ENCODE measurements at places on chromosomes 2 and 18.

GRCh38 chr2:238587776-238588660 lies 161.3 kb downstream of the ASB1 start:
- DNase-seq, result no peak

GRCh38 chr18:5103286-5103685 lies 93.8 kb downstream of the AKAIN1 start:
- peak; percentile 4 for DNase-seq

- DNase-seq, result no peak
Observed at GRCh38 chr18:71442731-71443141, 1101.4 kb downstream of the CBLN2 start.

DNA sequence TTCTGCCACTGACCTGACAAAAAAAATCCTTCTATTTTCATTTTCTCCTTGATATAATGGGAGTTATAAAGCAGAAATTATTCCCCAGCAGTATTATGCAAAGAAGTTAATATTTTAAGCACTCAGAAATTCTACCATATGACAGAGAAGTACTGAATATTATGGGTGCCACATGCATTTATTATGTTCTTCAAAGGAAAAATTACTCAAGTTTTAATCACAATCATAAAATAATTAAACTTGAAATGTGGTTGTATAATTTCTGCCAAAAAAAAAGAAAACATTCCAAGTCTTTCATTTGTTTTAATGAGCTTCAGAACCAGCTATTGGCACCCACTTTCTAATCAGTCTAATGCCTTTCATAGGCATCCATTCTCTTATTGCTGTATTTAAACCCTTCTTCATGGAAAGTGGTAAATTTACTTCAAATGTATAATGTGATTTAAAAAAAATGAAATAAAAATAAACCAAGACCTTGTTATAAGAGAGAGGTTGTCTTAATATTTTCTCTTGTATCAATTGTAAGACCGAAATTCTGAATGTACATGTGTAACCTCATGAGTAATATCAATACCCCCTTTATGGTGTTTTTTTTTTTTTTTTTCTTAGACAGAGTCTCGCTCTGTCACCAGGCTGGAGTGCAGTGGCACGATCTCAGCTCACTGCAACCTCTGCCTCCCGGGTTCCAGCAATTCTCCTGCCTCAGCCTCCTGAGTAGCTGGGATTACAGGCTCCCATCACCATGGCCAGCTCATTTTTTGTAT lies 302.3 kb downstream of the IRS1 start:
- no peak for DNase-seq

DNA sequence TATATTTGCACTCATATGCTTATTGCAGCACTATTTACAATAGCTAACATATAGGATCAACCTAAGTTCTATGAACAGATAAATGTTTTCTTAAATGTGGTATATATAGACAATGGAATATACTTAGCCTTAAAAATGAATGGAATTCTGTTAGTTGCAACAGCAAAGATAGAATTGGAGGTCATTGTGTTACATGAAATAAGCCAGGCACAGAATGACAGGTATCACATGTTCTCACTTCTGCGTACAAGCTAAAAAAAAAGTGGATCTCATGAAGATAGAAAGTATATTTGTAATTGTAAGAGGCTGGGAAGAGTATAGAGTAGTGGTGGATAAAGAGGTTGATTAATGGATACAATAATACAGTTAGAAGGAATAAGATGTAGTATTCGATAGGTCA lies 255.5 kb upstream of the SETBP1 start:
- DNase-seq, result no peak

GRCh38 chr2:43175876-43176275 lies 50.5 kb downstream of the ZFP36L2 start:
- no peak for DNase-seq

DNA sequence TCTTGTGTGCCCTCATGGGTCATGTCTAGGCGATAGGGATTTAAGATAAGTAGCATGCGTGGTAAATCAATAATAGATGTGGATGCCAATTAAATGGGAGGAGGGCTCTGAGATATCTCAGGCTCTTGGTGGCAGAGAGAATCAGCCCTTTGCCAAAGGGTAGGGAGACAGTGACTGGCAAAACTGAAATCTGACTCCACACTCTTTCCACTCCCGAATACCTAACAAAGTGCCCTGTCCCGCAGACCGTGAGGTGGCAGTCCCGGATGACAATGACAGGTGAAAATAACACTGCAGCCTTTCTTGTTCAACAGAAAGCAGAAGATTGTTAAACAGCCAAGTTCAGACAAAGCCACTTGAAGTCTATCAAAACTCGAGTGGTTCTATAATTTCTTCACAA lies 47.0 kb downstream of the C2orf76 start:
- DNase-seq, result no peak

GRCh38 chr2:235954281-235954680 lies 213.9 kb downstream of the GBX2 start:
- DNase-seq, result no peak

- DNase-seq, result no peak
Observed at GRCh38 chr2:233407771-233408181, 53.5 kb downstream of the DGKD start.

- peak; percentile 40 for DNase-seq
Observed at GRCh38 chr18:8609659-8610458, 622 bp downstream of the RAB12 start.

DNA sequence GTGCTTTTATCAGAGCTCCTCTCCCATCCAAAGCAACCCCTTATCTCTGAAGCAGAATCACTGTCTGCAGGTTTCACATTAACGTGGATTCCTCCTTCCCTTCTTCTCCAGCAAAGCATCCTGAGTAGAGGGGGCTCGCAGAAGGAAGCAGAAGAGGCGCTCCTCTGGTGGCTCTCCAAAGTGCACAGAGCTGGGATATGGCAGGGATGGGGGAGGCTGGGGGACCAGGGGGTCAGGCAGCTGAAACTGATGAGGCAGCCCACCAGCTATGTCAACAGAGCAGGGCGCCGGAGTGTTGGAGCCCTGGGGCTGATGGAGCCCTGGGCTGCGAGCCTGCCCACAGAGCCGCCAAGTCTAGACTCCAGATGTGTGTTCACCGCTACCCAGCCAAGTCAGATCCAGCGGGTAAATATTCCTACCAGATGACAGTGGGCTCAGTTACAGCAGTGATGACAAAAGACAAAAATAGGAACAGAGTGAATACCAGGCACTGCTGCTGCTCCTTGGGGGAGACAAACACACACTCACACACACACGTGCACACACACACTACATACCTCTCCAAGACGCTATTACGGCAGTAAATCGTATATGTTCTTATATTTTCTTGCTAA lies 678.3 kb upstream of the ID2 start:
- no peak for DNase-seq

GRCh38 chr2:38187541-38188011 lies 111.6 kb upstream of the CYP1B1 start:
- DNase-seq, result no peak

GRCh38 chr2:72988726-72989273 lies 71.5 kb downstream of the EMX1 start:
- DNase-seq, result no peak

- no peak for DNase-seq
Observed at GRCh38 chr2:166351319-166351718, 24.4 kb downstream of the SCN9A start.

GRCh38 chr2:239264838-239265651 lies 135.8 kb downstream of the HDAC4 start:
- no peak for DNase-seq

DNA sequence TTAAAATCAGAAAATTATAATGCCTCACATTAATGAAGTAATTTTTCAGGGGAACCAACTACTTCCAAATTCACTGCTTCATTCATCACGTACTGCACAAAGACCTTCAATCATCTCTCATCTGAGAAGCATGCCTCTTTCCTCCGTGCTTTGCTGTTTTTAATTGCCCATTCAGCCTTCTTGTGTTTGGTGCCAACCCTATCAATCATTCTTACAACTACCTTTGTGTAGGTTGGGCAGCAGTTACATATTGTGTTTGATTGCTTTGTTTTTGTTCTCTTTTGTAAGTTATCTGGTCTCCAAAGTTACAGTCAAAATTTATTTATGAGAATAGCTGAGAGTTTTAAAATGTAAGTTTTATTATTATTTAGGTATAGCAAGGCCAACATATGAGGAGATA lies 549.0 kb upstream of the SLC8A1 start:
- no peak for DNase-seq

- peak; percentile 57 for DNase-seq
Observed at GRCh38 chr2:176066645-176067588, 16.8 kb downstream of the EVX2 start.

DNA sequence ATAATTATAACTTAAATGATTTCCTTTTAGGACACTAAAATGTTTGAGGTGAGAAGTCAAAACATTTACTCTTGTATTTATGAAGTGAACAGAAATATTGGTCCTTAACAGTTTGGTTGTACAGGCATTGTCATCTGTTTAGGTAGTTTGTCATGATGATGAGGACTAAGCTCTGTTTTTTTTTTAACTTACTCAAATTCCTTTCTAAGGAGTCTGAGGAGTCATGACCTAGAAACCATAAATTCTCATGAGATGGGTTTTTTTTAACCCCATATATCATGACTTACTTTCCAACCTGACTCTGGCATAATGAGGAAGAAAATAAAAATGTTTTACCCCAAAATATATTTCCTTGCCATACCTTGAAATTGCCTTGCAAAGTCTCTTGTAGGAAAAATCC lies 1176.2 kb downstream of the SUCLG1 start:
- no peak for DNase-seq

GRCh38 chr2:182068811-182069210 lies 83.2 kb downstream of the PPP1R1C start:
- no peak for DNase-seq

- DNase-seq, result peak; percentile 57
Observed at GRCh38 chr2:205696331-205696926, 14.1 kb downstream of the NRP2 start.

- no peak for DNase-seq
Observed at GRCh38 chr2:197256021-197256420, 54.6 kb downstream of the ANKRD44 start.

DNA sequence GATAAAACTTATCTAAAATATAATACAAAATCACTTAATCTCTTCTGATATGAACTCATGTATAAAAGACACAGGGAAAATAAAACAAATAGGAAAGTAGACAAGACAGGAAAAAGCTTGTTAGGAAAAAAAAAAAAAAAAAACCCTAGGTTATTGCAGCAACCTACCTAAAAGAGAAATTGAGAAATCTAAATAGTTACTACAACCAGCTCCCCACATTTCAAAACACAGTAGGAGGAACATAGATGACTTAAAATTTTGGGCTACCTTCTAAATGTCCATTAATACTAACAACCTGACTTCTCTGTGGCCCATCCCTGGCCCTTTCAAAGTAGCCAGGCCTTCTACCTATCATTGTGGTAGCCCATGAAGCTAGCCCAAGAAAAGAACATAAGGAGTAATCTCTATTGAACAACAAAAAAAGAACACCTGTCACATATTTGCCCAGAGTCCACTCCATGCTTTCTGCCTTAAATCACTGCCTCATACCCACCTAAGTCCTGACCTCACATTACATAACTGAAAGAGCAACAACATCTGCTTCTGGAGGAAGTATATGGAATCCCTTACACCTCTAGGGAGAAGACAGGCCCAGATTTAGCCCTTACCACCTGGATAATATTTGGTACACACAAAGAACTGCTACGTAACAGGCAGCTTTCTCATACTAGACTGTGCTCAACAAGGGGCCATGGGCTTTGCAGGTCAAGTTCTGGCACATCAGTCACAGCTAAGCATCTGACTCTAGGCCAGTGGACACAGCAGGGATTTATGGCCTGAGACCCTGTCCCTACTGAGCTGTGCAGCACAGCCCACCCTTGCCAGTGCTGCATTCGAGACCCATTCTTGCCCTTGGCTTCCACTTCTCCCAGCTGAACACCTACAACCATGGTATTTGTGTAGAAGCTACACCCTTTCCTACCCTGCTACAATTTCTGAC lies 8.5 kb downstream of the SUCLG1 start:
- DNase-seq, result no peak

- DNase-seq, result peak; percentile 79
Observed at GRCh38 chr2:236176417-236176816, 8.2 kb upstream of the GBX2 start.

DNA sequence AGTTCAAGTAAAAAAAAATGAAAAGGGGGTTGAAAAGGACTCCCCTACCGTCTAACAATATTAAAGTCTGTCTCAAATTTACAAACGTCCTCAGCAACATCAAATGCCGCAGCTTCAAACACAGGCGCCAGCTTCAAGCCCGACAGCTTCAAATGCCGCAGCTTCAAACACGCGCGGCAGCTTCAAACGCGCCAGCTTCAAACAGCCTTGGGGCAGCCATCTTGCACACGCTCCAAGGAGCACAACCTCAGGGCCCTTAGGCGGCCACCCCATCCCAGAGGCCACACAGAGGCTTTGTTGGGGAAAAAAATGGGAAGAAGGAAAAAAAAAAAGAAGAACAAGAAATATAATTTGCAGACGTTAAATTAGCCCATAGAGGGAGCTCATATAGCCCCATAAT lies 244.4 kb upstream of the VRK2 start:
- DNase-seq, result no peak

DNA sequence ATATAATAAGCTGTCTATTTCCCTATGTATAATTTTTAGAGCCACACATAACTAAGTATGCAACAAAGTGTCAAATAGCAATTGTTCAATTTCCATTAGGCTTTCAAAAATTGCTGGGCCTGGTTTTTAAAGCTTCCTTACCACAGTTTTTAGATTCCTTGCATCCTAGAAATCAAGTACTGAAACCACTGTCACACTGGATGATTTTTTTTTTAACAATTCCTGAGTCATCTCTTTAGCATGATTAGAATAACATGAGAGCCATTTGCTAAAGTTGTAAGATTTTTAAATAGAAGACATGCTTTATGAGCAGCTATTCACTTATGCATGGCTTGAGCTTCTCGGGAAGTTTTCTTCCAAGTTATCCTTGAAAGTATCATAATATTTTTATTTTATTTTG lies 319.5 kb upstream of the NXPH2 start:
- DNase-seq, result no peak

DNA sequence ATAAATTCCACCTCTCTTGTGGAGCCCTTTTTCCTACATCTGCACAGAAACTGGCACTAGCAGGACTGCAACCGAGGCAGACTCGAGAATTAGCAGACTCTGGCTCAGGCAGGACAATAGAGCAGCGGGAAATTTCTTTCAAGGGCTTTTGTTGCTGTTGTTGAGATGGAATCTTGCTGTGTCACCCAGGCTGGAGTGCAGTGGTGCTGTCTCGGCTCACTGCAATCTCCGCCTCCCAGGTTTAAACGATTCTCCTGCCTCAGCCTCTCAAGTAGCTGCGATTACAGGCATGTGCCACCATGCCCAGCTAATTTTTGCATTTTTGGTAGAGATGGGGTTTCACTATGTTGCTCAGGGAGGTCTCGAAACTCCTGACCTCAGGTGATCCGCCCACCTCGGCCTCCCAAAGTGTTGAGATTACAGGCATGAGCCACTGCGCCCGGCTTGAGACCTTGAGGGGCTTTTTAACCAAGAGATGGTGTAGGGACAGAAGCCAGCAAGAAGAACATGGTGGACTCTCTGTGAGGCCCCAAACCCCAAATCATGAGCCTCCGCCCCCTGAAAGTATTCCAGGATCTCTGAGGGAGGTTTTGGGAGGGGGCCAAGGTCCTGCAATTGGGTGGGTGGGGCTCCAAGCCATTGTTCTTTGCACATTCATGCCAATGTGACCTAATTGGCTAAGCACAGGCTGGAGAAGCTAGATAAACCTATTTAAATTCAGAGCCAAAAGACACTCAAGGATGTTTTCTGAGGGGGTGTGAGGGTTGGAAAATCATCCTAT lies 68.4 kb upstream of the MSH2 start:
- DNase-seq, result peak; percentile 73

- DNase-seq, result peak; percentile 48
Observed at GRCh38 chr2:237626813-237627440, 460 bp upstream of the LRRFIP1 start.

GRCh38 chr2:72778410-72778809 lies 47.4 kb downstream of the EXOC6B start:
- DNase-seq, result no peak

Measured in neural progenitor cell (in vitro differentiated cells).